ENCODE measurements at places on chromosomes 1 and 21.

GRCh38 chr1:12760256-12760795 is 13.2 kb upstream of the PRAMEF12 start:
- no peaks in the 10 kb centered on the region for H3K27me3 ChIP-seq
- DNase-seq = peak; percentile 67
- no peak overlapping the region for H3K27ac ChIP-seq
- H3K4me1 ChIP-seq = no peaks in the 10 kb centered on the region
- no peak overlapping the region for H3K4me3 ChIP-seq

- H3K4me3 ChIP-seq = no peak overlapping the region
- no peaks in the 10 kb centered on the region for H3K27me3 ChIP-seq
- DNase-seq = peak; percentile 10
These were observed 77.6 kb upstream of the SYT6 start for GRCh38 chr1:114231301-114231700.

GRCh38 chr1:200506471-200506870 is 96.6 kb upstream of the ZNF281 start:
- H3K27ac ChIP-seq = no peak overlapping the region
- no peak overlapping the region for H3K4me3 ChIP-seq
- H3K4me1 ChIP-seq = no peaks in the 10 kb centered on the region

GRCh38 chr21:44391345-44392091 is 38.1 kb downstream of the TRPM2 start:
- no peak overlapping the region for H3K4me3 ChIP-seq
- H3K36me3 ChIP-seq = no peaks in the 10 kb centered on the region
- H3K4me1 ChIP-seq = no peaks in the 10 kb centered on the region
- DNase-seq = no peak

DNA sequence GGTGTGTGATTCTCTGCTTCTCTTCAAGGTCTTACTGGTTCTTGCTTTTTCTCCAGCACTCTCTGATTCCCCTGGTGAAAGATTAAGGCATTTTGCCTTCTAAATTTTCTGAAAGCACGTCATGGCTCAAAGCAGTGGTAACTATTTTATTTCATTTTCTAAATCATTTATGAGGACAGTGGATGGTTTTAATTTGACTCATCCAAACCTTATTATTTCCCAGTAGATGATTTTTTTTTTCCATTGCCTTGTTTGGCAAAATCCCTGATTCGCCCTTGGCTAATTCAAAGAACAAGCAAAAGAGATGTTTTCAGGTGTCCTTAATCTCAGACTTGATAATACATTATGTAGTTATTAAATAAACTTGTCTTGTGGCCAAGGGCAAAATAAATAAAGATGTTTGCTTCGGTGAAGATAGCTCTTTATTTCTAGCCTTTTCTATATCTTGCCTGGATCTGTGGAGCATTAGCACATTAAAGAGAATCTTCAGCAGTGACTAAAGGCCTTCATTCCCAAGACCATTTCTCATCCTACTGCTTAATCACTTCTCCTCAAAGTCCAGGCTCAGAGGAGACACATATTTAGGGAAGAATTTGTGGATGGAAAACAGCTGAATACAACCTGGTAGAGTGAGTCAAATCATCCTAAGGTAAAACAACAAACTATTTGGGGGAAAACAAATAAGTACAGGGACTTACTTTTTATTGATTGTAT is 359.8 kb downstream of the DUSP10 start:
- H3K36me3 ChIP-seq = no peaks in the 10 kb centered on the region
- H3K4me3 ChIP-seq = no peak overlapping the region
- no peak for DNase-seq
- H3K27me3 ChIP-seq = no peaks in the 10 kb centered on the region

- peaks cover 55% of the 10 kb centered on the region for H3K36me3 ChIP-seq
- H3K27ac ChIP-seq = no peak overlapping the region
- H3K4me1 ChIP-seq = no peaks in the 10 kb centered on the region
- DNase-seq = no peak
- H3K27me3 ChIP-seq = no peaks in the 10 kb centered on the region
These were observed 4.5 kb upstream of the TUFT1 start for GRCh38 chr1:151535326-151536271.

GRCh38 chr1:193462629-193463320 is 276.4 kb upstream of the B3GALT2 start:
- DNase-seq = no peak
- H3K4me1 ChIP-seq = no peaks in the 10 kb centered on the region
- no peaks in the 10 kb centered on the region for H3K27me3 ChIP-seq

DNA sequence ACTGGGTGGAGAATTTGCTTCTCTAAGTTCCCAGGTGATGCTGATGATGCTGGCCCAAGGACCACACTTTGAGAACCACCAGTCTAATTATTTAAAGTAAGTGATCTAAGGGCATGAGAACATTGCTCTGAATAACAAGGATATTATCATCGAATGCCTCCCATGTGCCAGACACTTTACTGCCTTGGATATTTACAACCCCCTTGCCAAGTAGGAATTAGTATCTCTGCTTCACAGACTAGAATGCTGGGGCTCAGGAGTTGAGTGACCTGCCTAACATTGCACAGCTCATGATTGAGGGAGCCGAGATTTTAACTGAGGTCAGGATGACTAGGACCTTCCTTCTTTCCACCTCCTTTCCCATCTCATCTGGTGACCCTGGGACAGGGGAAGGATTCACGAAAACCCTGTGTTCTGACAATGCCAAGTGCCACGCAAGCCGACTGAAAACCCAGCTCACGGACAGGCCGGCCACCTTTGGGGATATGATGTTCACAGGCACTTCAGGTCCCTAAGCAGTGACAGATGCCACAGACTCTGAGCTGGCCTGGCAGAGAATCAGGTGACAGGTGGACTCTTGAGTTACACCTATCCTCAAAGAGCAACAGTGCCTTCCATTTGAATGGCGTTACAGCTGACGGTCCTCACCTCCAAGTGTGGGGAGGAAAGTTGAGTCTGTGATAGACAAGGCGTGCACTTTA is 230.7 kb downstream of the TOMM20 start:
- DNase-seq = no peak
- H3K4me3 ChIP-seq = no peak overlapping the region
- no peak overlapping the region for H3K27ac ChIP-seq
- H3K27me3 ChIP-seq = no peaks in the 10 kb centered on the region
- peaks cover 4% of the 10 kb centered on the region for H3K4me1 ChIP-seq

DNA sequence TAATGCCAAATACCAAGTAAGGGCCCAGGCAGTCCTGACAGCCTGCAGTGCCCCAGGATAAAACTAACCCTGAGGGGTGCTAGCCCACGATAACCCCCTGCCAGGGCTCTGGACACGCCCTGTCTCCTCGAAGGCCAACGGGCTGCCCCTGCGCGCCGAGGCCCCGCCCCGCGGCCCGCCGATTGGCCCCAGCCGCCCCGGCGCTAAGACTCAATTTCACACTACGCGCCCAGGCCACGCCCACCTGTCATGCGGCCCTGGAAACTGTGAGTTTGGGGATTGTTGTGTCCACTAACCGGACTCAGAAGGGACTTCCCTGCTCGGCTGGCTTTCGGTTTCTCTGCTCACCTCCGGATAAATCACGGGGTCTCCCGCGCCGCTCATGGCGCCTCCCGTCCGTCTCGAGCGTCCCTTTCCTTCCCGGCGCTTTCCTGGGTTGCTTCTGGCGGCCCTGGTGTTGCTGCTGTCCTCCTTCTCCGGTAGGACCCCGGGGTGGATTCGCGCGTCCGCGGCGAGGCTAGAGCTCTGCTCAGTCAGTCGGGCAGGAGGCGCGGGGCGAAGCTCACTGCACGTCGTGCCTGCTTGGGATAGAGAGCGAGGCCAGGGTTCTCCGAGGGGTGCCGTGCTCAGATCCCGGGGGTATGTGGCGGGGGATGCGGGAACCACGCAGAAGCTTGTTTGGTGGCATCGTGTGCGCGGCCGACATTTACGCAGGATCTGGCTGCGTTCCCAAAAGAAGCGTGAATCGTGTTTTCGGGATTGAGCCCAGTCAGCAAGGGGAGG is at the start of gene CR1L:
CR1L (plus strand) TSS at position 282 of the 783 bp plus-strand sequence; CDS start at position 383, 101 bp downstream.
- DNase-seq = peak; percentile 64
- no peak within 1 kb of the TSS for H3K4me3 ChIP-seq
- H3K36me3 ChIP-seq = no peaks in the 10 kb centered on the region
- no peaks in the 10 kb centered on the region for H3K27me3 ChIP-seq

- no peaks in the 10 kb centered on the region for H3K36me3 ChIP-seq
- no peak overlapping the region for H3K27ac ChIP-seq
- no peaks in the 10 kb centered on the region for H3K27me3 ChIP-seq
These were observed 28.1 kb downstream of the ADARB1 start for GRCh38 chr21:45102391-45102932.

DNA sequence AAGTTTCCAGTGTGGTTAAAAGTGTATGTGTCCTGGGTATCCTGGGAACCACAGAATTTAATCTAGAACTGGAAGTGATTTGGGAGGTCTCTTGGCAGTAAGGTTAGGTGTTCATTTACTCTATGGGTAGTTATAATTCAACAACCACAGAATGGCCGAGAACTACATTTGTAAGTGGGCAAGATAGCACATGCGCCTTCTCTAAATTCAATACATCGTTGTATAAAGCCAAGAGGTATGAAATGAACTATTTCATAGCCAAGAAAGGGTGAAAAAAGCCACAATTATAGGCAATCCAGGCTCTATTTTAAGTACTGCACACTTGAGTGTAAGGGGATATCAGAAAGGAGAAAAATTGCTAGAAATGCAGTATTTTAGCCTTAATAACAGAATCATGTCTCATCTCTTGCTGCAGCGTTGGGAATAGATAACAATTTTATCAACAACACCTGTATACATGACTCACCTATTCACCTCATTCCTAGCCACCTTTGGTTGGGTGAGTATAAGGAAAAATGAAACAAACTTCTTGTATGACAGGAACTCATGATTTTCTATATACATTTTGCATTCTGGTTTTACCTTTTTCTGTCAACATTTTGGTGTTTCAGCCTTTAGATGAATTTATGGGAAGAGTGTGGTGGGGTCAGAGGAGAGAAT is 4.5 kb downstream of the SDCCAG8 start:
- H3K4me3 ChIP-seq = no peak overlapping the region
- no peaks in the 10 kb centered on the region for H3K36me3 ChIP-seq
- H3K27me3 ChIP-seq = no peaks in the 10 kb centered on the region
- H3K27ac ChIP-seq = no peak overlapping the region
- DNase-seq = no peak

- no peaks in the 10 kb centered on the region for H3K27me3 ChIP-seq
- no peak overlapping the region for H3K4me3 ChIP-seq
- H3K36me3 ChIP-seq = no peaks in the 10 kb centered on the region
- H3K27ac ChIP-seq = no peak overlapping the region
- DNase-seq = no peak
These were observed 8.3 kb downstream of the TGFBR3 start for GRCh38 chr1:91877574-91878208.

DNA sequence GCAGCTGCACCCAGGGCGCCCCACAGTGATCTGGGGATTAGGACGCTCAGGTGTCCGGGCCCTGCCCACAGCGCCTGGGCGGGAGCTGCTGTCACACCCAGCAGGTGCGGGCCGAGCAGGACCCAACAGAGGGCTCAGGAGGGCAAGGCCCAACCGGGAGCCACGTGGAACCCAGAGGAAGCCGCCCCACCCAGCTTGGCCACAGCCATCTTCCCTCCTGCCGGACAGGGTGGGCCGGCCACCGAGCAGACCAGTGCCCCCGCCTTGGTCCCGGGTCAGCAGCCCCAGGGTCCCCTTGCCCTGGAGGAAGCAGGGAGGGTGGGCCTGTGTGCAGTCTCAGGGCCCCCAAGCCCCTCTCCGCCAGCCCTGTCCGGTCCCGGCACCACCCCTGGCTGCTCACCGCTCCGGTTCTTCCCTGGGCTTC is 6.3 kb upstream of the TTLL10 start:
- H3K27me3 ChIP-seq = no peaks in the 10 kb centered on the region
- no peak overlapping the region for H3K27ac ChIP-seq
- no peaks in the 10 kb centered on the region for H3K36me3 ChIP-seq
- H3K4me1 ChIP-seq = no peaks in the 10 kb centered on the region
- DNase-seq = no peak
- H3K4me3 ChIP-seq = no peak overlapping the region

DNA sequence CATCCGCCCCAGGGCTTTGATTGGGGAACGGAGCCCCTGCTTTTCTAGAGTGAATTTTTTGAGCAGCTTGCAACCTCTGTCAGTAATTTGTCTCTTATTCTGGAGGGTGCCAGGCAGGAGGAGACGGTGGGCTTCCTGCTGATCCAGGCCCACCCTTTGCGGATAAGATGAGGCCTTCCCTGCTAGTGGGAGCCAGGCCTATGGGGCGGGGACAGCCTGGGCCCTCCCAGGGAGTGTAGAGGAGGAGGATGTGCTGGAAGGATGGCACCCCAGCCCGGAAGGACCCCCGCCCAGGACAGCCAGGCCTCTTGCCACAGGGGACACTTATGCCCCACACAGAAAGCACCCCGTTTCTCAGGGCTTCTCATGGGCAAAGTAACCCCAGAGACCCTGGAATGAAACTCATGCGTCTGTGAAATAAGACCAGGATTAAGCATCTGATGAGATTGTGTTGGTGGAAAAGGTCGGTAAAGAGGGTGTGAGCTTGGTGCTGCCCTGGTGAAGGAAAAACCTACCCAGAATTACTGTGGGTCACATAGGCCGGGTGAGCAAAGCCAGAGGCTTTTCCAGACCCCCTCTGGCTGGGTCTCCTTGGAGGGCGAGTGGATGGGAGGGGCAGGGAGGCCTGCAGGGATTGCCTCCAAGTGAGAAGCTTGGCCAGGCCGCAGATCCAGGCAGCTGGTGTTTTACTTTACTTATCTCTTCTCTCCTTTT is 118.7 kb downstream of the SIK1 start:
- H3K4me3 ChIP-seq = no peak overlapping the region
- no peak overlapping the region for H3K27ac ChIP-seq
- no peaks in the 10 kb centered on the region for H3K36me3 ChIP-seq
- peaks cover 6% of the 10 kb centered on the region for H3K4me1 ChIP-seq
- DNase-seq = no peak

DNA sequence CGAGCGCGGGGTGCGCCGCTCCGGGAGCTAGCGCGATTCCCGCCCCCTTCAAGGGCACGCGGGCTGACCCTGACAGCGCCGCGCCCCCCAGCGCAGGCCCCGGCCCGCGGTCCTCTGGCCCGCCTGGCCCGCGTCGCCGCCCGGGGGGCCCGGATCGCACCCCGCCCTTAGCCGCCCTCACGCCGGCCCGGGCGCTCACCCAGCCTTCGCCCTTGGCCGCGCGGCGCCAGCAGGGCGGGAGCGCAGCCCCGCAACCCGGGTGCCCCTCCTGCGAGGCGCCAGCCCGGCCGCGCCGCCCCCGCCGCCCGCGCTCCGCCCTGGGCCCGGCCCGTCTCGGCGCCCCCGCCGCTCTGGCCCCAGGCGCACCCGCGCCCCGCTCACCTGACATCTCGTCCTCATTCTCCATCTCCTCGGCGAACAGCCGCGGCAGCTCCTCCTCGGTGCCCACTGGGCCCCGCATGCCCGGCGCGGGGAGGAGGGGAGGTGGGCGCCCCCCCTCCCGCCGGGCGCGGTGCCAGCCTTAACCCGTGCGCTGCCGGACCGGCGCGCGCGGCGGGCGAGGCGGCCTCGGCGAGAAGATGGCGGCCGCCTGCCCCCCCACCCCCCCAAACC is 451 bp downstream of the CHD5 start:
- peaks cover 14% of the 10 kb centered on the region for H3K27me3 ChIP-seq
- no peaks in the 10 kb centered on the region for H3K4me1 ChIP-seq
- peaks cover 5% of the 10 kb centered on the region for H3K36me3 ChIP-seq
- DNase-seq = no peak
- peak overlapping the region; percentile 69 for H3K4me3 ChIP-seq

GRCh38 chr1:205020466-205020865 is 22.5 kb upstream of the CNTN2 start:
- DNase-seq = no peak
- no peaks in the 10 kb centered on the region for H3K4me1 ChIP-seq
- no peaks in the 10 kb centered on the region for H3K27me3 ChIP-seq
- H3K36me3 ChIP-seq = no peaks in the 10 kb centered on the region
- no peak overlapping the region for H3K27ac ChIP-seq

Measured in H9 (cell line).